ENCODE measurements at places on chromosomes 7 and 10.

DNA sequence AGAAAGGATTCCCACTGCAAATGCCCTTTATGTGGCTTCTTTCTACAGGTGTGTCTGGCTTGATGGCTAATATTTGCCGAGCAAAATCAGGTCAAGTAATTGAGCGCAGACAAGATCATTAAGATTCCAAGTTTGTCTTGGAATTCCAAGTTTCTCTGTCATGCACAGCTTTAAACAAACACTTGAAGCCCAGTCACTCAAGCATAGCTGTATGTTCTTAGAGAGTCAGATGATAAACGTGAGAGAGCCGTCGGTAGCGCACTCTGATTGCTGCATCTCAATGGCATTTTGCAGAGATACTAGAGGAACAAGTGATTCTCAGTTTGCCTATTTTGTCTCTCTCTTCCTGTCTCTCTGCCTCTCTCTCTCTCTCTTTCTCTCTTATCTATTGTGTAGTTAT, 658 bp downstream of the DMBT1 start:
- no peak for DNase-seq

DNA sequence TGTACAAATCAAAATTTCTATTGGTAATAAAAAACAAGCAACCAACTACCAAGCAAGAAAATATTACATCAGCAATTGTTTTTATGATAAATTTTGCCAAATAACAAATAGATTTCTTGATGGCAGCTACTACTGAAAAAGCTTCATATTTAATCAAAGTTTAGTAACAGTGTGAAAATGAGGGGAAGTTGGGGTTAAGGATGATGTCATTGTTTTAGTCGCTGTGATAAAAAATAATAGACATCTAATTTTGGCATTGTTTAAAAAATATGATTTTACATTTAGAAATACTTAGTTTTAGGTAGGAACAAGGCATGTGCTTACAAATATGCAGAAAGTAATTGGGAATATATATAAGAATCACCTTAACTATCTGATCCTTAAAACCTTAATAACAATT, 145.9 kb downstream of the CNTNAP2 start:
- DNase-seq, result no peak

- DNase-seq, result no peak
These were observed 5.3 kb upstream of the AGR2 start for GRCh38 chr7:16810112-16810511.

DNA sequence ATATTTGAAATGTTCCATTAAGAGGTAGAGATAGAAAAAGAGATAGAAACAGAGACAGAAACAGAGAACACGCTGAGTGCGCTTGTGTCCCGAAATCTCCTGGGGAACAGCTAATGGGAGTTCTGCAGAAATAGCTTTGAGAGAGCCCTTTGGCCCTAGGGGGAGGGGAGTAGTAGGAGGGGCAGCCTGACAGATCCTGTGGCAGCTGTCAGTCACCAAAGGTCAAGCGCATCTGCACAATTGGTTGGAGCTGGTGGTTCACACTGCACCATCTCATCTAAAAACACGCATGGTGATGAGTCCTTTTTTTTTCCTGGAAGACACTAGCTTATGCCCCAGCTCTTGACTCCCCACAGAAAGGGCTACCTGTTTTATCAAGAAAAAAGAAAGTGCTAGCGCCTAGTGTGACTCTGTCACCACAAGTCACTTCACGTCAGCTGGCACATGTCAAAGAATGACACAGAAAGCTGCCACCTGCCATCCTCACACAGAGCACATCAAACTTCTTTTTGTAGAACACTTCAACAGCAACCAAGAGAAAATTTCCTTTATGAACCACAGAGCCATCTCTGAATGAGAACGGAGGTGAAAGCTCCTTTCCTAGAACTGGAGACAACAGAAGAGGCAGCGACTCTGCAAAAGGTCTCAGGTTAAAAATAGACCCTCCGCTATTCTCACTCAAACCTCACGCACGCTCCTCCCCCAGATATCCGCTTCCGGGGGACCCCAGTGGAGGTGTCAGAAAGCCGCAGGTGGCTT, 125.7 kb downstream of the GFRA1 start:
- no peak for DNase-seq

DNA sequence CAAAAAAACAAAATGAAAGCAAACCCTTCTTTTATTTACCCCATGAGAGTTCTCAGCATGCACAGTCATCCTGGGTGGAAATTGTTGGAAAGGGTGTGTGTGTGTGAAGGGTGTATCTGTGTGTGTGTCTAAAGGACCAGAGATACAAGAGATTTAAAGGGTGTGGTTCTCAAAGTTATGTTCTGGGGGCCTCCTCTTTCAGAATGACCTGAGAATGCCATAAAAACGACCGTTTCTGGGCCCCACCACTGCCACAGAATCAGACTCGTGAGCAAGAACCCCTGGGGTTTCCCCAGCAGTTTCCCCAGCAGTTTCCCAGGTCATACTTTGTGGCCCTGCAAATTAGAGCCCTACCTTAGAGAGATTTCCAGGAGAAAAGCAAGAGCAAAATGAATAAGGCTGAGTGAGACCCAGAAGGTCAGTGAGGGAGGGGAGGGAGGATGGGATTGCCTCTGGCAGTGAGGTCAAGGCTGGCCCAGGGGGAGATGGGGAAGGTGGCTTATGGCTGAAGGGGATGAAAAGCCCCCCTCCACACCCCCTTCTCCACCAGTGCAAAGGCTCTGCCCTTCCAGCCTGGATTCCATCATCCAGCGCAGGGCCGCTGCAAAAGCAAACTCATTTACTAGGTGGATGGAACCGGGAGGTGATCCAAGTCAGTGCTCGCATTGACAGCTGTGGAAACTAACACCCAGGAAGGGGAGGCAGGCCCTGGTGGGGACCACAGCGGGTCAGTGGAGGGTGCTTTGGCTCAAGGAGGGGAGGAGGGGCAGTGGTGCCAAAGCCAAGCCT, 10.2 kb downstream of the PYROXD2 start:
- no peak for DNase-seq

DNA sequence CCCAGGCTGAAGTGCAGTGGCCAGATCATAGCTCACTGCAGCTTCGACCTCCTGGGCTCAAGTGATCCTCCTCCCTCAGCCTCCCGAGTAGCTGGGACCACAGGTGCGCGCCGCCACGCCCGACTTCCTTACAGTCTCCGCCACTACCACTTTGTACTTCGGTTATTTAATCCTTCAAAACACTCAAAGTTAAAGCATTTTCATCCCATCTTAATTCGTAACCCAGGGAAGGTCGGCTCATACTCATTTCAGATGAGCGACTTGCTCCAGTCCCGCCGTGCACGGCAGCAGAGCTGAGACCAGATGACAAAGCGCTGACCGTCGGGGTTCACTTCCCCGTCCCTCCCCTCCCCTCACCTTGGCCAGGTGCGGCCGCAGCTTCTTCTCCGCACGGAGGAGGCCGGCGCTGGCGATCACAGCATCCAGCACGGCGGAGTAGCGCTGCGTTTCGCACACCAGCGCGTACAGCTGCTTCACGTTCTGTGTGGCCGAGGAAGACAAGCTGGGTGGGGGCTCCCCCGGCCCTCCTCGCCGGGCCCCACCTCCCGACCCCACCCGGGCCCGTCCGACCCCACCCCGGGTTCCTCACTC, 457 bp downstream of the NSUN5 start:
- DNase-seq, result no peak

DNA sequence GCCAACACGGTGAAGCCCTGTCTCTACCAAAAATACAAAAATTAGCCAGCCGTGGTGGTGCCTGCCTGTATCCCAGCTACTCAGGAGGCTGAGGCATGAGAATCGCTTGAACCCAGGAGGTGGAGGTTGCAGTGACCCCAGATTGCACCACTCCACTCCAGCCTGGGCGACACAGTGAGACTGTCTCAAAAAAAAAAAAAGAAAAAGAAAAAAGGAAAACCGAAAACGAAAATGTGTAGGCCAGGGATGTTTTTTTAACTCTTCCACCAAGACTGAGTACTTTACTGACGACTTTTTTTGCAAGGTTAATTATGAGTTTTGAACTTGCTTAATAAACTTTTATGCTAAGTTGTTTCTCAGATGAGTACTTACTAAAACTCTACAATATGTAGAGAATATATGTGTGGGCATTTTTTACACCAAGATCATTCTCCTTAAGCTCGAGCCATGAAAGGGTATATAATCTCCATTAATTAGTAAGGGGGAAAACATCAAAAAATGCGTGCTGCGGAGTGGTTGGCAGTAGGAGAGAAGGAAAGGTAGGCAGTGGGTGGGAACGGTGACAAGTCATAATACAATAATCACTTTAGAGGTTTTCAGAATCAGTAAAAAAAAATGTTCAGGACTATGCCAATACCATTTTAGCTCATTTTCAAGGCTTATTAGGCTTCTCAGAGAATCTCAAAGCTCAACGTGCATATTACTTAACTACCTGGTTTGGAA, 8.6 kb upstream of the ADRB1 start:
- no peak for DNase-seq

DNA sequence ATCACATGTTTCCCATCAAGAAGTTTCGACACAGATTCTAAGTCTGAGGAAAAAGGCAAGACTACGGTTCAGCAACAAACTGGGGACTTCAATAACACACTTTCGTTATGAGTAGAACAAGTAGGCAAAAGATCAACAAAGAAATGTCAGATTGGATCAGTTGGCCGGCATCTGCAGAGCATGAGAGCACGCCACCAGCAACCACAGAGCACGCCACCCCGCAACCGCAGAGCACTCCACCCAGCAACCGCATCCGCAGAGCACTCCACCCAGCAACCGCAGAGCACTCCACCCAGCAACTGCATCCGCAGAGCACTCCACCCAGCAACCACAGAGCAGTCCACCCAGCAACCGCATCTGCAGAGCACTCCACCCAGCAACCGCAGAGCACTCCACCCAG, 89.7 kb upstream of the FAM20C start:
- DNase-seq, result no peak

- peak; percentile 71 for DNase-seq
These were observed 42.4 kb upstream of the FAM20C start for GRCh38 chr7:149791-150636.

- DNase-seq, result no peak
These were observed 45.5 kb upstream of the SLC29A4 start for GRCh38 chr7:5237286-5237685.

DNA sequence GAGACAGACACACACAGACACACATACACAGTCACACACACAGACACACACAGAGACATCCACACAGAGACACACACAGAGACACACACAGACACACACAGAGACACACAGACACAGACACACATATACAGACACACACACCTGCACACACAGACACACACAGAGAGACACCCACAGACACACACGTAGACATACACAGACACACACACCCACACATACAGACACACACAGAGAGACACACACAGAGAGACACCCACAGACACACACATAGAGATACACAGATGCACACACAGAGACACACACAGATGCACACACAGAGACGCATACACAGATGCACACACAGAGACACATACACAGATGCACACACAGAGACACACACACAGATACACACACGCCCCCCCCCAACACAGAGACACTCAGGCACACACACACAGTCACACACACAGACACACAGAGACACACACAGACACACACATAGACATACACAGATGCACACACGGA, 58.5 kb downstream of the GATA3 start:
- DNase-seq, result no peak

GRCh38 chr7:50389961-50390360, 60.2 kb downstream of the FIGNL1 start:
- DNase-seq, result no peak

DNA sequence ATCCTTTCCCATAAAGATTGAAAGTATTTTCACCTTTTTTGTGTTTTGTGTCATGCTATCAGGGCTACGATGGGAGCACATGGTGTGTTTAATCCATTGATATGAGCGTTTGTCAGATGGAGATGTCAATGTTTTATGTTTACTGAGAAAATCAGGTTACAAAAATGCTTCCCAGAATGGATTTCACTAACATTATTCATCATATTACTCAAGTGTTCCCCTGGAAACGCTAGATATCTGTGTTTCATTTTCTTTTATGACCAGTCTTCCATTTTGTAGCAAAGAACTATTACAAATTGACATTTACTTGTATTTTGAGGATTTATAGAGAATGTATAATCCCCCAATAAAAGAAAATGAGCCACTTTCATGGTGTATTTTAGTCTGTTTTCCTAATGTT, 293.5 kb upstream of the AKR1E2 start:
- DNase-seq, result no peak

- DNase-seq, result no peak
These were observed 57.0 kb upstream of the CDCA7L start for GRCh38 chr7:22002726-22003125.

DNA sequence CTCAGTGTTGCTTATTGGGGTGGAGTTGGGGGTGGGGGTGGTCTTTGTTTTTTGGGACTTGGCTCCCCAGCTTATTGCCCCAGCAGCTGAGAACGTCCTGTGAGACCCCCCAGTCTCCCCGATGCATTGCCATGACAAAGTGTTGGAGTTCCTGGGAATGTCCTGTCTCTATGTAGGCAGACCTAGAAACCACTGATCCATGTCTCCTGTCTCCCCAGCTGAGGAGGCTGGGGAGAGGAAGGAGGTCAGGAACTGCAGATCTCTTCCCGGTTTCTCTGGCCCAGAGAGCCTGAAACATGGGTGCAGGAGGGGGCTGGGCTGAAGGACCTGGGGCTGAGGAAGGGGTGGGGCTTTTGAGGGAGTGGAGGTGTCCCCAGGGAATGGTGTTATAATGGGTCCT, 80.2 kb upstream of the GTF2IRD1 start:
- no peak for DNase-seq

GRCh38 chr10:96344178-96344577, 14.6 kb downstream of the OPALIN start:
- DNase-seq, result no peak

DNA sequence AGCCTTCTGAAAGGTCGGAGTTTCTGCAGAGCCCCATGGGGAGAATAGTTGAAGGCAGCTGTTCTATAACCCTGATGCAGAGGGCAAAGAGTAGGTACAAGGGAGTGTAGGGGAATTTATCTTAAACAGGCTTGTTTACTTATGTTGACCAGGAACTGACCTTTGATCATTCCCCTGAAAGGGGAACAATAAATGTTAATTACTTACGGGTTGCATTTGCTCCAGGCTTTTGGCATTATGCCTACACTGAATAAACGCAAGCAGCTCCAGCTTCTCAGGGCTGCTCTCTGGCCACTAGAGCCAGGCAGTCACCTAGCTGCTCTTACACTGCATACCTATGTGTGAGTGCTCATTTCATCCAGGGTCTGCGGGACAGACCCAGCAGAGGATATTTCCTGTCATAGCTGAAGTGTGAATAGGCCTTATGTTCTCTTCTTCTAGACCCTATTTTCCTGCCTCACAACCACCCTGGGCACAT, 26.9 kb upstream of the ABCA13 start:
- no peak for DNase-seq

DNA sequence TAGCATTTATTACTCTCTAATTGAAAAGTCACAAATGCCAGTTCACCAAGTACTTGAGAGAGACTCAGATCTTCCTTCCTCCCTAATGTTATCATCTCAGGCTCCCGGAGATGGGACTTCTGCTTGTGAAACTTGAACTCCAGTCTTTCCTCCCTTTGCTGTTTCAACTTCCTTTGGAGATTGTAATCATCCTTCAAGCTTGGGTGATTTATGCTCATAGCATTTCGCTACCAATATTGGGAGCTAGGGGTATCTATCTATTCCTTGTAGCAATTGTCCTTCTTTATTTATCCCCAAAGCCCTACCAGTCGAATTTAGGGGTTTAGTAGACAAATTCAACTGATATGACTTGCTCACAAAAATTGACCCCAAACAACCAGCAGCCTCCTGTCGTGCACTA, 117.9 kb upstream of the STARD3NL start:
- DNase-seq, result no peak
